ENCODE measurements at places on chromosomes 1 and 21.
A peak's percentile ranks its signal among the peaks of the same experiment; 100 is the strongest.

GRCh38 chr1:195958131-195958530 lies 650.1 kb downstream of the KCNT2 start:
- no peak for DNase-seq

DNA sequence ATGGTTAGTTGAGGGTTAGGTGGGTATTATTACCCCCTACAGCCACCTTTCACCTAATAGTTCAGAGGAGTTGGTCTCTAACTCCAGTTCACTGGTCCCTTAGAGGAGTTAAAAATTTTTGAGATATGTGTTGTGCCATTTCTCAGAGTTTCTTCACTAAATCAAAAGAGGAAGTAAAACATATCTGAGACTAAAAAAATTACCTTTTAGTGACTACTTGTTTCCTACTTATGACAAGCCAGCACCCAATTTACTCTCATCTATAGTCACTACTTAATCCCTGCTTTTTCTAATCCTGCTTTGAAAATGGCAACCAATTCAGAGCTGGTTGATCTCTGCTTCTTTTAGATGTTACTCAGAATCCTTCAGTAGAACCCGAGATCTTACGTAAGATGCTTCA lies 1316.8 kb upstream of the B3GALT2 start:
- no peak for DNase-seq

DNA sequence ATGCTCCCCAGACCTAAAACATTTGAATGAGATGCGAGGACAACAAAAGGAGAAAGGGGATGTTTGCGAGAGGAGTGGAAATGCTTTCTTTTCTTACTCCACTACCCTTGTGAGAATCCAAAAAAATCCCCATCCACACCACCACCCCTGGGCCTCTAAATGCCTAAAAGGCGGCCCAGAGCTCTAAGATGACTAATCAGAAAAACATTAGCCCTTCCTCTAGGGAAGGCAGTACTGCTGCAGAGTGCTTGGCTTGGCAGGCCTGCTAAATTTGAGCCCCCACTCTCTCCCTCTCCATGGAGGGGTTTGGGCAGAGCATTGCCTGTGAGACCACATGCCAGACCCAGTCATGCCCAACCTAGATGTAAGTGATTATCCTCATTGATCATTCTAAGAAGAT lies 347.9 kb downstream of the USH2A start:
- no peak for DNase-seq

GRCh38 chr1:103194984-103195383 lies 86.7 kb upstream of the COL11A1 start:
- DNase-seq = no peak

GRCh38 chr1:223803211-223803610 lies 42.5 kb downstream of the TP53BP2 start:
- DNase-seq = no peak

DNA sequence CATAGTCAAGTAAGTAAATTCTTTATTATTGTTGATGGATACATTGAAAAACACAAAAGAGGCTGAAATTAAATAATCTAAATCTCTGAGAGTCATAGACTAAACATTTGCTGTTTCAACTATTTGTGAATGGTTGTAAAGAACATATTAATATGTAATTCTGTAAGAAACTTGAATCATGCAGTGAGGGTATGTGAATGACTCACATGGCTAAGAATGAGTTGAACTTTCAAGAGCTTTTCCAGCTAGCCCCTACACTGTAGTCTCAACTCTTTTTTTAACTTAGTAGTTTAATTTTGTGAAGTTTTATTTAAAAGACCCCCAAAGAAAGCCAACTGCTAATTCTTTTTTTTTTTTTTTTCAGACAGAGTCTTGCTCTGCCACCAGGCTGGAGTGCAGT lies 588.1 kb downstream of the DPYD start:
- no peak for DNase-seq

GRCh38 chr21:45055861-45056260 lies 18.5 kb upstream of the ADARB1 start:
- no peak for DNase-seq

GRCh38 chr1:91490501-91490900 lies 10.2 kb upstream of the CDC7 start:
- DNase-seq = no peak

- DNase-seq = no peak
These were observed 12.9 kb downstream of the PTPN14 start for GRCh38 chr1:214538496-214538895.

DNA sequence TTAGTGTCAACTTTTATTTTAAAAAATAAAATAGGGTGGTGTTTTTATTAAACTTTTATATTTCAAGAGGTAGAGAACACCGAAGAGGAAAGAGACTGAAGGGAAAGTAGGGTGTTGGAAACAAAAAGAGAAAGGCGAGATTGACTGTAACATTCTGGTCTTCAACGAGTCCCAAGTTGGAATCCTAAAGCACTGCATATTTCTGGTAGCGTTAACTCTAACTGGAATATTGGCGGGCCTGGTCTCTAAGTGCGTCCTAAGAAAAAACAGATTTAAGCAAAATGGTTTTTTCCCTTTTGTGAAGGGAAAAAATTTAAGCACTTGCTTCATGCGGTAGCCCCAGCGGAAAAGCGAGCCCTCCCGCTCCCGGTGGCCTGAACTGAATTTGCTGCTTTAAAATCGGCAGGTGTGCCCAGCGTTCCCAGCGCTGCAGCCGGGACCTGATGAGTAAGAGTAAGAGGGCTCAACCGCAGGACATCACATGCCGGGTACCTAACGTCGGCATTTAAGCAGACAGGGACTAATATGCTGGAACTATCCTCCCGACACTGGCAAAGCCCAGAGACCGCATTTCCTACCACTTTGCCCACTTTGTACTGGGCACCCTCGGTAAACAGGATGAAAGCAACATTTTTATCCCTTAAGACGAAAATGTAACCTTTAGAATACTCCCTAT lies 30.5 kb upstream of the NFIA start:
- DNase-seq = no peak

DNA sequence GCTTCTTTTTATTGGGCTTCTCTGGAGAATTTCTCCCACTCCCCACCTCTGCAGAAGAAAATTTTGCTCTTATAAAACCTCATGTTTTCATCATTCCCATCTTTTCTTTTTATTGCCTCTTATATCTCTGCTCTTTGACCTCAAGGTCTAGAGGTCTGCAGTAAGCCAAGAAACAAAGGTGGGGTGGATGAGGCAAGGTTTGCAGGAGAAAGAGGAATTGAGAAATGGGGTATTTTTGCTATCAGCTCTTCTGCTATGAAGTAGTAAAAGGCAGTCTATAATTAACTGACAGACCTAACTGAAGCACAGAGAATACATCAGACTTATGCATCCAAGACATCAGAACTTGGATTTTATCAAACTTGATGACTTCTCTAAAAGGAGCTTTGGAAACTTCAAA lies 22.9 kb downstream of the SYT11 start:
- no peak for DNase-seq

- DNase-seq = no peak
These were observed 298.3 kb downstream of the MATN1 start for GRCh38 chr1:30425046-30425445.

GRCh38 chr1:20182415-20182814 lies 3.5 kb upstream of the UBXN10 start:
- DNase-seq = no peak

- DNase-seq = no peak
These were observed 9.5 kb downstream of the COL16A1 start for GRCh38 chr1:31694069-31694963.

- DNase-seq = no peak
These were observed 138.3 kb upstream of the ETS2 start for GRCh38 chr21:38667291-38667870.

DNA sequence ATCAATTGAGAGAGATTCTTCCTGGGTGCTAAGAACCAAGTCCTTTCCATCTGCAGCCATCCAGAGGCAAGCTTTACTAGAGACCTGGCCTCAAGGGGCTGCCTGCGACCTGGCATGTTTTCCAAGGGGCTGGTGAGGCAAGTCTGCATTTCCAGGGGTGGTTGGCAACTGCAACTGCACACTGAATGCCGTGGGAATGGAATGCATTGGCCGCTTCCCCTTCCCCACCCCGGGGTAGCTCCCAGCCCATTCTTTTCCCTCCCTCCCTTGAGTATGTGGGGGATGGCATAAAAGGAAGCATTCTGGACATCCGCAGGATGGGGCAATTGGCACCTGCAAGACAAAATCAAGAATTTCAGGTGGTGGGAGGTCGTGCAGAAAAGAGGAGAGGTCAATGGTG lies 155.1 kb downstream of the IGSF21 start:
- DNase-seq = no peak

- no peak for DNase-seq
These were observed 321.0 kb downstream of the TM2D1 start for GRCh38 chr1:61403679-61404596.

GRCh38 chr1:6105763-6106162 lies 60.1 kb downstream of the KCNAB2 start:
- DNase-seq = no peak

DNA sequence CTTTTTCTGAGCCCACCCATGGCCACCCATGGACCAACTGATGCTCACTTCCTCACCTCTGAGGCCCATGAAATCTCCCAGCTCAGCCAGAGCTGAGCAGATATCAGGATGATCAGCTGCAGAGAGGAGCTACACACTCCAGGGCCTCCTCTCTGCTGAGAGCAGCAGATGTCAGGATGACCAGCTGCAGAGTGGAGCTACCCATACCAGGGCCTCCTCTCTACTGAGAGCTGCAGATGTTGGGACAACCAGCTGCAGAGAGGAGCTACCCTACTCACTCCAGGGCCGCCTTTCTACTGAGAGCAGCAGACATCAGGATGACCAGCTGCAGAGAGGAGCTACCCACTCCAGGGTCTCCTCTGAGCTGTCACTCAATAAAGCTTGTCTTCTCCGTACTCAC lies 71.4 kb upstream of the LPGAT1 start:
- DNase-seq = no peak

DNA sequence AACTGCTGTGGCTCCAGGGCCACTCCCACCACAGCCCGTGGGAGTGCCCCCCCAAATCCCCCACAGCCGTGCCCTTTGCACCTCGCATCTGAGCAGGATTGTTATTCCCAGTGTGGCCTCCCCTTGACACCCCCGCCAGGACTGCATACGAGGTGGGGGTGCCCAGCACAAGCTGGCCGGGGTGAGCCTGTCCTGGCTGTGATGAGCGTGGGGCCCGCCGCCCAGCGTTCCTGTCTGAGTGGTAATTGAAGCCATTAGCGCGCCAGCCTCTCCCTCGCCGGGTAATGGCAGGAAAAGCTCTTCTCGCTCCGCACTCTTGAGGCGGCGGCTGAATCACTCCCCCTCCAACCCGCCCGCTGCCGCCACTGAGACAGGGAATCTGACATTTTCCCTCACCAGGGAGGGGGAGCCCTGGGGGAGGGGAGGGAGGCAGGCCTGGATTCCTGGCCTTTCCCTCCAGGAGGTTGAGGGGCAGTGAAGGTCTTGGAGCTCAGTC lies 27.7 kb downstream of the PTPRF start:
- no peak for DNase-seq

- DNase-seq = no peak
These were observed 163.6 kb downstream of the CAMTA1 start for GRCh38 chr1:6948861-6949260.

DNA sequence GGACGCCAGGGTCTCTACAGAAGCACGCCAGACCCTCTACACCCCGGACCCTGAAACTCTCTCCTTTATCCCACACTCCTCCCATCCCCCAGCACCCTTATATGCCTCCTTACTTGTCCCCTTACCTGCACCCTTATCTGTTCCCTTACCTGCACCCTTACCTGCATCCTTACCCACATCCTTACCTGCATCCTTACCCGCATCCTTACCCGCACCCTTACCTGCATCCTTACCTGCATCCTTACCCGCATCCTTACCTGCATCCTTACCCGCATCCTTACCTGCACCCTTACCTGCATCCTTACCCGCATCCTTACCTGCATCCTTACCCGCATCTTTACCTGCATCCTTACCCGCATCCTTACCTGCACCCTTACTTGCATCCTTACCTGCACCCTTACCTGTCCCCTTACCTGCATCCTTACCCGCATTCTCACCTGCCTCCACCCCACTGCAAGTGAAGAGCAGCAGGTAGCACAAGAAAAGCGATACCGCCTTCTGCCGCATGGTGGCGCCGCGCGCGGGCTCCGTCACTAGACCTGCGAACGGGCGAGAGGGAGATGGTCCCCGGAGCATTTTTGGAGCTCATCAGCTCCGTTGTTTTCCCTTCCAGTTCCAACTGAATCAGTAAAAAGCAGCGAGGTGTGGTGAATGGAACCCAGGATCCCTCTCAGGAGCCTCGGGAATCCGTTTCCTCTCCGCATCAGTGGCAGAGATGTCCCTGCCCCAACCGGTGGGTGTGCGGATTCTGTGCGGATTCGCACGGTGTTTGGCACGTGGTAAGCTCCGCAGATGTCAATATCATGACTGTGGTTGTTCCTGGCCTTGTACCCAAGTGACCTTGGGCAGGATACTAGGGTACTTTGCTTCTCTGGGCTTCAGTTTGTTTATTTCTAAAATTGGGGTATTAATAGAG lies 2.9 kb downstream of the IFI6 start:
- DNase-seq = peak; percentile 57

GRCh38 chr1:89698624-89699023 lies 65.7 kb downstream of the LRRC8C start:
- no peak for DNase-seq

GRCh38 chr1:13507075-13507474 lies 6.7 kb downstream of the LRRC38 start:
- no peak for DNase-seq

GRCh38 chr1:53135735-53136114 lies 6.7 kb downstream of the SLC1A7 start:
- no peak for DNase-seq

- peak; percentile 96 for DNase-seq
These were observed 5.4 kb upstream of the NFIA start for GRCh38 chr1:61076728-61077675.

DNA sequence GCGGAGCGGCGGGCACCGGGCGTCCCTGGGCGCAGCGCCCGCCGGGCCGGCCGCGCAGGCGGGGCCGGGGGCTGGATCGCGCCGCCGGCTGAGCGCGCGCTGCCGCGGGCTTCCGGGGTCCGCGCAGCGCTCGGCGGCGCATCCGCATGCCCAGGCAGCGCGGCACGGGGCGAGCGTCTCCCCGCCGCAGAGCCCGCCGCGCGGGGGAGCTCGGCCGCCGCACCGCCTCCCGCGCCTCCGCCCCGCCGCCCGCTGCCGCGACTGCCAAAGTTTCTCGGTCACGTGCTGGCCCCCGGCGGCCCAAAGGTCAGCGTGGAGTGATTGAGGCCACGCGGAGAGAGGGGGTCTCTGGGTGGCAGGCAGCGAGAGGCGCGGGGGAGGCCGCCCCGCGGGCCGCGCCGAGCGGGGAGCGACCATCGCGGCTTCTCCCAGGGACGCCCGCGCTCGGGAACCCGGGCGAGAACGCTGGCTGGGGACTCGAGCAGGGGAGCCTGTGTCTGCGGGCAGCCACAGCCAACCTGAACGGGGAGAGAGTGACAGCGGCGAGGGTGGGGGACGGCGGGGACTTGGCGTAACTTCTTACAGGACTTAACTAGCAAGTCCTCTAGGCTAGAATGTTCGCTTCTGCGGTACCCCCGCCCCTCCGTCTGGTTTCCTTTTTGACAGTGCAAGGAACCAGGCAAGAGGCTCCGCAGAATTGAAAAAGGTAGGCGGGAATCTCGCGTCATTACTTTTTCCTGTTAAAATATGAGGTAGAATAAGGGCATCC lies at the start of gene ILDR2:
ILDR2 (minus strand) TSS at position 180 of the 769 bp plus-strand sequence. CDS start 272 bp downstream, outside the sequence.
- peak; percentile 45 for DNase-seq

GRCh38 chr1:58852731-58853485 lies 69.1 kb upstream of the JUN start:
- DNase-seq = no peak

- no peak for DNase-seq
These were observed 25.9 kb upstream of the EPS8L3 start for GRCh38 chr1:109789551-109790180.

Measured in NCI-H2081 (cell line).